Head of caudate nucleus (tissue), 42 donors: ENCODE measurements at places on chromosomes 13 and 19.

- peak; percentile 63 for DNase-seq
Measured at GRCh38 chr13:76885203-76886004, 801 bp downstream of the KCTD12 start.

GRCh38 chr13:46751811-46752635 is 44.9 kb downstream of the ESD start:
- no peak for DNase-seq

- DNase-seq = no peak
Measured at GRCh38 chr19:35457173-35457572, 9.1 kb downstream of the FFAR2 start.

- DNase-seq = no peak
Measured at GRCh38 chr19:30161770-30162169, 210.4 kb upstream of the ZNF536 start.

- no peak for DNase-seq
Measured at GRCh38 chr19:40023969-40024368, 27.1 kb downstream of the ZNF546 start.

DNA sequence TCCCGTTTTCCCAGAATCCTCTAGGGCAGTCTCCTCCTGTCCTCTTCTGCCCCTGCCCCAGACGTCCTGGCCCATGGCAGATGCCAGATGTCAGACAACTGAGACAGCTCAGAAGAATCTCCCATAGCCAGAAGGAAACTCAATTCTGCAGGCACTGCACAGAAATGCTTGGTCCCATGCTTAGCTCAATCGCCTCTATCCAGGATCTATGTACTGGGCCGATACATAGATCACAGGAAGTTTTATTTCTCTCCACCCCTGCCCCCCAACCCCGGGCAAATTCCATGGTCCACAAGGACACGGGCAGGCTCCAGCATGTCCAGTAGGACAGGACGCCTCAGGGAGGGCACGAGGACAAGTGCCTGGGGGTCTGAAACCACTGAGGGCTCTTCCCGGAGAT is 4.8 kb downstream of the MBD3 start:
- DNase-seq = no peak

DNA sequence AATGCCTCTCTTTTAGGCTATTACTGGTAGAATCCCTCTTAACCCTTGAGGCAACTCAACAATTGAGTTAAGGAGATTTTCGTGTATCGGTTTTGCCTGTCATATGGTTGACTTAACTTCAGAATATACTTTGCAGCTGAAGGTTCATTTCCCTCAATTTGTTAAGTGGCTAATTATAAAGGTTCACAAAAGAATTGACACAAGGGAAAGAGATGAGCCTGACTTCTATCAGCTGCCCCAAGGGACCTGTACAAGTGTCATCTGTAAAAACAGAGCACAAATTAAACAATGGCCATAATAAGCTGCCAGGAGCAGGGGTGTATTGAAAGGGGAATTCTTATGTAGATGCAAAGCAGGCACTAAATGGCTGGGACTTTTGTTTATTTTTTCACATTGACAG is 334.8 kb upstream of the OBI1 start:
- no peak for DNase-seq

- no peak for DNase-seq
Measured at GRCh38 chr19:1747285-1748114, 5.8 kb upstream of the ONECUT3 start.

DNA sequence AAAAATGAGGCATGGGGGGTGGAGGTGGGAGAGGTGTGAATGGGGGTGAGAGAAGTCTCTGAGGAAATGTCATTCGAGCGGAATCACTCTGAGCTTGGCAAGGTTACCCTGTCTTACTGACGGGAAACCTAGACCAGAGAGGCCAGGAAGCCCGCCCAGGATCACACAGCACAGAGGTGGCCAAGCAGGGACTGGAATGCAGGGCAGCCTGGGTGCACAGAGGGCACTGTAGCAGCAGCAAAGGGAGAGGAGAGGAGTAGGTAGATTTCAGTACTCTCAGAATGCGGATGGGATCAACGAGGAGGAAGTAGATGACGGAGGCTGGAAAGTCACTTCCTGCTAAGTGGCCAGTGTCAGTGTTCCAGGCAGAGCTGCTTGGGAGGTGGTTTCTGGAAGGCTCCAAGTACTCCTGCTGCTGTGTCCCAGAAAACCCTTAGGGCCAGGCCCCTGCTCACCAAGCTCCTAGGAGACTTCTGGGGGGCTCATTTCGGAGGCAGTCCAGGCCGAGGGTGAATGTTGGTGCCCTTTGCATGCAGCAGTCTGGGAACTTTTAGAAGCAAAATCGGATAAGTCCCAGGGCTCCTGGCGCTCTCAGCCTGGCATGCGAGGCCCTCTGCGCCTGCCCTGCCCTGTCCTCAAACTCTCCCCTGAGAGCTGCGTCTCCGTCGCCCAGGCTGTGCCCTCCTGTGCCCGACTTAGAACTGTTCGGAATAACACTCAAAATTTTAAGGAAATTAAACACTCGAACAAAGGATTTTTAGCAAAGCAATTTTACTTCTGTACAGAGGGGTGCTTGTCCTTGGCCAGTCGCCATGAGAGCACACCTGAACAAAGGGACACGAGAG is 33.5 kb downstream of the DNM2 start:
- no peak for DNase-seq

GRCh38 chr13:70311191-70311590 is 202.9 kb upstream of the KLHL1 start:
- no peak for DNase-seq

DNA sequence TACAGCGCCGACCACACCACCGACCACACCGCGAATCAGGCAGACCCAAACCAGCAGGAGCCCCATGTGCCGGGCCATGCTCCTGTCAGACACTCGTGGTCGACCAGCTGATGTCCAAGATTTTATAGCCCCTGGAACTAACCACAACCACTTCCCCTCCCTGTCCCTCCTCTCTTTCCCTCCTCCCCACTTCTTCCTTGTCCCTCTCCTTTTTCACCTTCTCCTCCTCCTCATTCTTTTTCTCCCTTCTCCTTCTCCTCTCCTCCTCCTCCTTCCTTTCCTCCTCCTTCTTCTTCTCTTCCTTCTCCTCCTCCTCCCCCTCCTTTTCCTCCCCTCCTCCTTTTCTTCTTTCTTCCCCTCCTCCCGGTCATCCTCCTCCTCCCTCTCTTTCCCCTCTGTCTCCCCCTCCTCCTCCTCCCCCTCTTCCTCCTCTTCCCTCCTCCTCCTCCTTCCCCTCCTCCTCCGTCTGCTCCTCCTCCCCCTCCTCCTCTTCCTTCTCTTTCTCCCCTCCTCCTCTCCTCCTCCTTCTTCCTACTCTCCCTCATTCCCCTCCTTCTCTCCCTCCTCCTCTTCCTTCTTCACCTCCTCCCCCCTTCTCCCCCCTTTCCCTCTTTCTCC is 670 bp downstream of the BSPH1 start:
- no peak for DNase-seq

DNA sequence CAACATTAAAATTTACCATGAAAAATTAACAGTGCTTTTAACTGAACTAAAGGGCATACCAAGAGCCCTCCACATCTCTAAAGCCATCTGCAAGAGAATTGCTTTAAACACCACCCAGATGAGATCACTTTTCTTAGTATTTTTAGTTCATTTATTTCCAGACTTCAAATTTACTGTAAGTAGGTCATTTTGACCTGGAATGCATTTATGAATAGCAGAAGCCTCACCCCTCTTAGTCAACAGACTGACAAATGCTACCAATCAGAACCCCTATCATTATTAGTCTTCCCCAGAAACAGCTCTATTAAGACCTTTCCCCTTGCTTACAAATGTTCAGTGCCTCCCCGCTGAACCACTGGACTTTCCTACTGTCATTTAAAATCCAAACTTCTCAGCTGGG is 27.3 kb downstream of the RUBCNL start:
- no peak for DNase-seq

DNA sequence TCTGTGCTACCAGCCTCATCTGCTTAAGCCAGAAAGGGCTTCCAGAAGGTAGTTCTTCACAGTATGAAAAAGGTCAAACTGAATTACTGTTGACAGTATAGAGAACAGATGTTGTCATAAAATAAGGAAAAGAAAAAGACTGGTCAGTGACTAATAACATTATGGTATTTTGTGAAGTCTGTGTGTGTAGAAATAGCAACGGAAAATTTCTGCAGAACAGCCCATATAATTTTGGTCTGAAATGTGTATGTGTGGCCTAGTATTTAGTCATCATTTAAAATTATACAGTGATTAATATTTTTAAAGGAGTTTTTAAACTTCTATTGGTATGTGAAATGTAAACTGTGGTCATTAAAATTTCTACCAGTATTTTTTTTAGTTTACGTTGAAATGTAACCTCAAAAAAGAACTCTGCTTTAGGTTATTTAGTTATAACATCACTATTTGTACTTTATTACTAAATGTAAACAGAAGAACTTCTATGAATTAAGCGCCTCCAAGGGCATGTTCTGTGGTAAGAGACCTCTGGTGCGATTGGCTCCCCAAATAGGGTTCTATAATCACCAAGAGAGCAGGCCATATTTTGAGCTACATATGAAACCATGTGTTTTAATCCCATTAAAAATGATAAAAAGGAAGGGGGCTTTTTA is 3.3 kb upstream of the GPR183 start:
- DNase-seq = no peak

DNA sequence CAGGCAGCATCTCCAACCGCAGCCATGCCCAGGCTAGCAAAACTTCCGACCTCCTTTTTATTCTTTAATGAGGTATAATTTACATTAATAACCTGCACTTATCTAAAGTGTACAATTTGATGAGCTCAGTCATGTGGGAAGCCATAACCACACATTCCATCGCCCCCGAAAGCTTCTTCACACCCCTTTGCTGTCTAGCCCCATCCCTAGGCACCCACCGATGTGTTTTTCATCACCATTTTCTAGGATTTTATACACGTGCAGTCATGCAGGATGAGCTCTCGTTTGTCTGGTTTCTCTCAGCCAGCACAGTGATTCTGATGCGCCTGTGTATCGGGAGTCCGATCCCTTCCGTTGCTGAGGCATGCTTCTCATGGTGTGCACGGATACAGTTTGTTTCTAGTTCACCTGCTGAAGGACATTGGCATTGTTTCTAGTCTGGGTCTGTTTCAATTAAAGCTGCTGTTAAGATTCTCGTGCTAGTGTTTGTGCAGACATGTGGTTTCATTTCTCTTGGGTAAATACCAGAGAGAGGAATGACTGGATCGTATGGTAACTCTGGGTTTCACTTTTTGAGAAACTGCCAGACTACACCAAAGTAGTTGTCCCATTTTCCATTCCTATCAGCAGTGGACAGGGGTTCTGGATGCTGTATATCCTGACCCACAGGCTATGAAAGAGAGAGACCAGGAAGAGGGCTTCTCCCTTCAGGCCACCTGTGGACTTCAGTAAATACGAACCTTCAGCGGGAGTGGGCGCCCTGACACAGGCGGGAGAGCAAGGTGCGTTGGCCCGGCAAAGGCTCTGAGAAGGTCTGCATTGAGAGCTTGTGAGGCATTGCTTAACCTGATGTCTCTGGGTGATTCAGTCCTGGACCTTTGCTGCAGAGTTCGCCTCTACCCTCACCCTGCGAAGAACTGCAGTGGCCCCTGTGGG is 4.9 kb downstream of the AP1M1 start:
- DNase-seq = peak; percentile 13

- peak; percentile 33 for DNase-seq
Measured at GRCh38 chr19:2385053-2385721, 25.1 kb downstream of the TMPRSS9 start.

- DNase-seq = no peak
Measured at GRCh38 chr13:27370305-27370872, 54.0 kb upstream of the GTF3A start.

- DNase-seq = no peak
Measured at GRCh38 chr19:7912697-7913564, 1.7 kb upstream of the TGFBR3L start.

DNA sequence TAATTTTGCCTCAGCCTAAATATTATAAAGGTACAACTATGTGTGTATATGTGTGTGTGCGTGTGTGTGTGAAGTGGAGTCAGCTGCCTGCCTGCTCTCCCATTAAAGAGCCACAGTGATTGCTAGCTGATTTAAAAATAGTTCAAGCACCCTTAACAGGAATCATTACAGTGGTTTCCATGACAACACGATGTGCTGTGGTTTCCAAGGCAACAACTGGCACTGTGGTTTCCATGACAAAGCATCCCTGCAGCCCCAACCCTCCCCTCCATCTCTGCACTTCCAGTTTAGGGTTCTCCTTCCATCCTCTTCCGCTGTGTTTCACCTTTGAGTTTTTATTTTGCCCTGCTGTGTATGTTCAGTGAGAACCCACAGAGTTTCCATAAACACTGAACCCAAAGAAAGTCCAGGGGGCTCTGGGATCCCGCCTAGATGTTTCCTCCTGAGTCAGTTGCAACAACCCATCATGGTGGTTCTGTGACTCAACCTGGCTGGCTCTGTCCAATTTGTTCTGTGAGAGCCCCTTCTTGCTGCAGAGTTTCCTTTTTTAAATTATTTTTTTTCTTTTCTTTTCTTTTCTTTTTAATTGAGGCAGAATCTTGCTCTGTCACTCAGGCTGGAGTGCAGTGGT is 7.1 kb upstream of the PNMA8A start:
- DNase-seq = peak; percentile 68

- DNase-seq = no peak
Measured at GRCh38 chr13:48533961-48534600, 1.2 kb upstream of the RCBTB2 start.

DNA sequence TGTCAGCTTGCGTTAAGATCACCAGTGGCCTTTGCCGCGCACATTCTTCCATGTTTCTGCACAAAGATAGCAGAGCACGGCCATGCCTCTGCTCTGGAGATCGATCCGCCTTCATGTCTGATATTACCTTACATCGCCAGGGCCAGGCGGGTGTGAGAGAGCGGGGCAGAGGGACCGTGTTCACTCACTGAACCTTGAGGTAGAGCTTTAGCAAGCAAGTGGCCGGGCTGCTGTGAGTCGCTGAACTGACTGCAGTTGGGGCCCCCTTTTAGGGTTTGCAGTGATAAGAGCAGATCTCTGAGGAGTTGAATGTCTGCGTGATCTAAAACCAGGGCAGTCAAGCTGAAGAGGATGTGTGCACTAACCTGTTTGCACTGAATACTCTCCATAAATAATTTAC is 275.4 kb upstream of the OBI1 start:
- DNase-seq = no peak

DNA sequence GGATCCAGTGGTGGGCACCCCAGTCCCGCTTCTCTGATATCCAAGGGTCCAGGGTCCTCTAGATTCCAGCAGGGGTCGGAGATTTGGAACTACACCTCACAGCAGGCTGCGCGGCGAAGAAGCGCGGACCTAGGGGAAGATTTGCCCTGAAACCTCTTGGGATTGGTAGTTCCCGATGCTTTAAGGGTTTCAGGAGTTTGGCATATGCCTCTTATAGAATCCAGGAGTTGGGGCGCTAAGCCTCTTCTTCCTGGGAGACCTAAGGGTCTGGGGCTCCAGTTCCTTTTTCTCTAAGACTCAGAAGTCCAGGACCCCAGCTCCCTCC is 349 bp downstream of the BCL2L12 start:
- DNase-seq = no peak
